ENCODE measurements at places on chromosomes 4 and X.

GRCh38 chrX:30570505-30570904 is 7.1 kb downstream of the TASL start:
- no peak for DNase-seq

DNA sequence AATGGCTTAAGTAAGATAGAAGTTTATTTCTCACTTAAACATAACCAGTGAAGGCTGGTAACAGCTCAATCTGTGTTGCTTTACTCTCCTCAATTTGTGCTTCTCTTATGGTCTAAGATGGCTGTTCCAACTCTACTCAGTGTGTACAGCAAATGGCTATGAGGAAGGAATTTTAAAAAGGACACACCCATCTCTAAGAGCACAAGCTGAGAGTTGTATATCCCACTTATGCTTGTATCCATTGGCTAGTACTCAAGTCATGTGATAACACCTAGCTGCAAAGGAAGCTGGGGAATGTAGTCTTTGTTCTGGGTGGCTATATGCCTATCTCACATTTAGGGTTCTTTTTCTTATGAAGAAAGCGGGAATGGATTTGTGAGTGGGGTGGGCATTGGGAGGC is 63.3 kb downstream of the GPAT3 start:
- no peak for DNase-seq

GRCh38 chrX:2172359-2172758 is 328.4 kb downstream of the DHRSX start:
- DNase-seq, result no peak

DNA sequence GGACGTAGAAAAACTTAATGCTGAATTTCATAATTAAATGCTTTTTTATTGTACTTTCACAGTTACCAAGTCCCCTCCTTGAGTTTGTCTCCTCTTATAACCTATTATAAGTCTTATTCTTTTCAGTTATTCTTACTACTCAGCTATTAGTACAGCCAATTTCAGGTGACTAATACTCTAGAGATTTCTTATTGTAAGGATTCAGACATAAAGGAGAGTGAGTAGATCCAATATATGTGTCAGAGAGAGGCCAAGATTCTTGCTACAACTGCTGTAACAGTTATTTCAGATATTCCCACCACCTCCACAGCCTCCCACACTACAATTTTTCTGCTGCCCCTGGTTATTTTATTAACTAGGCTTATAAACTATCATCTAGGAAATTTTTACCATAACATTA is 274.5 kb downstream of the GPAT3 start:
- no peak for DNase-seq

DNA sequence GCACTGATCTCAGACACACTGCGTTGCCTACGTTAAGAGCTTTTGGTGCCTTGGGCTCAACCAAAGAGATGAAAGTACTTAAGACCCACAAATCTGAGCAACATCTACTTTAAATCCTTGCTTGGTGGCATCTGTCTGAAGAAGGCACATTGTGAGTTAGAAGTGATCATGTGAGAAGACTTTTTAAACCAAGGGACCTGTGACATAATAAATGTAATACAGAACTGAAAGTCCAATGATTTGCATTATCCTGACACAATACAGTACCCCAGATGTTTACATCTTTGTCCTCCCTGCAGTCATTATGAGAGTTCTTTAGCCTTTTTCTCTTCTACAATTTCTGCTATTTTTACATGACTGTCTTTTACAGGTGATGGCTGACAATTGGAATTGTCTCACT is 96.7 kb upstream of the FTHL17 start:
- no peak for DNase-seq

GRCh38 chr4:23717528-23718248 is 172.2 kb downstream of the PPARGC1A start:
- DNase-seq, result no peak

DNA sequence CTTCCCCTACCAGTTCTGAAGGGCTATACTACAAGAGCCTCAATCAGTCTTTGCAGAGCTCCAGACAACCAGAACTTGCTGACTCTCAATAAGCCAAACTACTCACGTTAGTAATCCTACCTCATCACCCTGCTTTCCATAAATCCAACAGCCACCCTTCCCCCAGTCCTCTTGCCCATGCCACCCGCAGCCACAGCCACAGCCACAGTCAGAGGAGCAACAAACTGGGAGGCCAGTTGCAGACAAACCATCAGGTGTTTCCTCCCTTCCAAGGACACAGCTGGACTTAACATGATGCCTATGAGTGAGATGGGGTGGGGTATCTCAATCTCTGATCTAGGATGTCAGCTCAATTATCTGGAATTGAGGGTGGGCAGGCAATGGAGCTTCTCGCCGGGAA is 1.0 kb downstream of the GABRA3 start:
- no peak for DNase-seq

GRCh38 chr4:135515295-135515694 is 1313.7 kb upstream of the PABPC4L start:
- DNase-seq, result no peak

GRCh38 chr4:20487446-20487845 is 212.8 kb upstream of the PACRGL start:
- DNase-seq, result no peak

- DNase-seq, result no peak
Measured at GRCh38 chrX:18931972-18932371, 51.9 kb downstream of the PHKA2 start.

DNA sequence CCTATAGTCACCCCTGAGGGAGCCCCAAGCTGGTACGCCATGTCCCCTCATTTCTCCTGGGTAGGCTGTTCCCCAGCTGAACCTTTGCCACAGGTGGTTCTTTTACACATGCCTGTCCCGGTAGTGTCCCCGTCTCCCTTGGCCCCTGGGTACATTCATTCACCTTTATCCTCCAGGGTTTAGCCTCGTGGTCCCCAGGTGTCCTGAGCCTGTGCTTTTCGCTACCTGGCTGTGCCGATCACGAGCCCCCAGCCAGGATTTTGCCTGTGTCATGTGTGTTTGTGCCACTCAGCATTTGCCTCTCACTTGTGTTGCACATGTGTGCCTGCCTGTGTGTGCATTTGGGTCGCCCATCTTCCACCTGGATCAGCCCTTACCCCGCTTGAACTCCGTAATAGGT is 57.6 kb downstream of the GPR143 start:
- DNase-seq, result no peak

DNA sequence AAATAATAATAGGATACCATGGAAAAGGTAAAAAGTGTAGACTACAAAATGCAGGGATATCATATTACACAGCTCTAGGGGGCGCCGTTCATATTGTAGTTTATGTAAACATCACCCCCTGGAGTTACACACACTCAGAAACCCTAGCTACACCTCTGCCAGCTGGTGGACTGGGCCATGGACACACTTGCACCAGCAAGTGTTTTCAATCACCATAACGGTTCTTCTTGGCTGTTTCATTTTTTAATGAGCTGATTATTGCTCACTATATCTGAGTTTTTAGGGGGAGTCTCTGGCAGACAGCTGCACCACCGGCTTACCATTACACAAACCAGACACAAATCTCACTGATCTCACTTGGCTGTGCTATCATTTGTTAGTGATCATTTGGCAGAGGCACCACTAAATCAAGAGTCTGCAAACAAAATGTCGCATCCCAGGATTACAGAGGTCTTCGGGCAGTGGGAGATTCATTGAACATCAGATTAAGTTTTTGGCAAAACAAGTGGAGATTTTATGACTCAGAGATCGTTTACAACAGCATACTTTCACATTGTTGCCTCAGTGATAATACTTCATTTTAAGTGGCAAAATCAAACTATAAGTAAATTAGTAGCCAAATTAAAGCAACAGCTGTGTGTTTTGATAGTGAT is 185.7 kb downstream of the UNC5C start:
- DNase-seq, result peak; percentile 23

DNA sequence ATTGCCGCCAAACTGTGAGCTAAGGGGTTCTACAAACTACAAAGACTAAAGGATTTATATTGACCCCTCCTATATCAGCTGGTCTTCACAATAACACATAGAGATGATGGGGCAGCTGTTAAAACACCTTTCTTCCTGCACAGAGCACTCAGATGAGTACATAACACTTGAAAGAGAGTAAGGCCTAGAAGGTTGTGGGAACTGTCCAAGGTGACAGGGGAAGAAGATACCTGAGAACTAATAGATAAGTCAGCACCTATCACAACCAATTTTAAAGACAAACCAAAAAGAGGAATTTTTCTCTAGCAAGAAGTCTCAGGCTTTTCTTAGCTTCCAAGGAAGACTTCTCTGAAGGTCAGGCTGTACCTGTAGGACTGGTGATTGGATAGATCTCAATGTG is 19.1 kb upstream of the CXCL6 start:
- DNase-seq, result no peak

- no peak for DNase-seq
Measured at GRCh38 chr4:16837475-16837874, 61.0 kb downstream of the LDB2 start.

- DNase-seq, result no peak
Measured at GRCh38 chrX:16786791-16787735, 797 bp downstream of the TXLNG start.

GRCh38 chrX:69177511-69178162 is 12.4 kb upstream of the PJA1 start:
- DNase-seq, result no peak

DNA sequence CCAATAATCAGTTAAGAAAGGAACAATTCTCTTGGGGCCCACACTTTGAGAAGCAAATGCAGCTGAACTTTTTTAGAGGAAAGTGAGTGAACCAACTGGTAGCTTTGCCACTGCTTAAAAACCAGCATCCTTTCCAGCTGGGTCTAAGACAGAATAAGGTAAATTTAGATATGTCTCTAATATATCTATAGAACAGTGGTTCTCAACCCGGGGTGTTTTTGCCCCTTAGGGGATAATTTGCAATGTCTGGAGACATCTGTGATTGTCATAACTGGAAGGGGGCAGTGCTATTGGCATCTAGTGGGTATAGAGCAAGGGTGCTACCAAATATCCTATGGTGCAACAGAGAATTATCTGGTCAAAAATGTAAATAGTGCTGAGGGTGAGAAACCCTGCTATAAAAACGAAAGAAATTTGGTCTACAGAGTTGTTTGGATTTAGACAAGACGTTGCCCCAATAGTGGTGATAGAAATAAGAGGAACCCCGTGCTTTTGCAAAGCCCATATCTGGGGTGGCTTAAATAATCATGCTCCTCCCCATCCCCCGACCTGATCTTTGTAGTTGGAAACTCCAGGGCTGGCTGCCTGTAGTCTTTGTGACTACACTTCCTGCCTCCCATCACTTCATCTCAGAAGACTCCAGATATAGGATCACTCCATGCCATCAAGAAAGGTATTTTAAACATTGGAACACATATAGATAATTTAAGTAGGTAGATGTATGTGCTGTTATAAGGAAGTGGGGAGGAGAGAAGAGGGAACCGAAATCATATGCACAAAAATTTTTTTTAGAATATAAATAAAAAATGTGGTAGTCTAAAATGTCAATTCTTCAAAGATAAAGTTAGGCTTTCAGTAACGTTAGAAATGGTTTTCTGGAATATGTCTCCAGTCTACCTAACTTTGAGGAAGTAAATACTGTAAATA is at the start of gene TLR7:
Gene TLR7 (plus strand): TSS at position 622 of the 927 bp plus-strand sequence. CDS start 507 bp downstream, outside the sequence.
- no peak for DNase-seq

GRCh38 chr4:109157696-109158095 is 144.8 kb downstream of the COL25A1 start:
- DNase-seq, result no peak

GRCh38 chr4:112214390-112215264 is 17.0 kb upstream of the AP1AR start:
- no peak for DNase-seq

- DNase-seq, result no peak
Measured at GRCh38 chr4:169024762-169025161, 14.7 kb upstream of the CBR4 start.

DNA sequence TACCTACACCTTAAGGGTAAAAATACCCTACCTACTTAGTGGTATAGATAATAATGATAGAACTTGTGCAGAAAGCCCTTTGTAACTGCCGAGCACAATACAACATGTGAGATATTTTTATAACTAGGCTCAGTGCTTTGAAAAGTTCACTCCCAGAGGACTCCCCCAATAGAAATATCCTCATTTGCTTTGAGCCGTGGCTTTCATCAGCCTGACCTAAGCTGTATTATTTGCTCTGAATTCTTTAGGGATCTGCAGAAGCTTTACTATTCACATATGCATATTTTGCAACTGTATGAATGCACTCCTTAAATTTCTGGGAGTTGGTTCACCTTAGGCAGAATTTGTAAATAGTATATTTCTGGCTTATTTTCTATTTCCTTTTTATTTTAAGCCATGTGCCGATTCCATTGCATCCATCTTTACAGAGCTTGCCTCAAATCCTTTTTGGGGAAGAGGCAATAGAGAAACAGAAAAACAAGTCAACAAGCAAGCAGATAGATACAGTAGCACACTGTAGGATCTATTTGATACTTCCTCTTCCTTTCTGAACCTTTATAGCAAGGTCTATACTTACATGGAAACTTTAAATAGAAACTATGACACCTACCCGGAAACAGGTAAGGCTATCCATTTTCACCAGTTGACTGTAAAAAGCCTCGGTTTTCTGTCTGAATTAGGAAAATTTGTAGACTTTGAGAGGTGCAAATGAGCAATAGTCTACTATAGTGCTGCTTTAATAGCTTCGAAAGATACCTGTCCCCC is 242.5 kb upstream of the VCX3A start:
- no peak for DNase-seq
